ENCODE measurements at places on chromosomes 6 and 20.

DNA sequence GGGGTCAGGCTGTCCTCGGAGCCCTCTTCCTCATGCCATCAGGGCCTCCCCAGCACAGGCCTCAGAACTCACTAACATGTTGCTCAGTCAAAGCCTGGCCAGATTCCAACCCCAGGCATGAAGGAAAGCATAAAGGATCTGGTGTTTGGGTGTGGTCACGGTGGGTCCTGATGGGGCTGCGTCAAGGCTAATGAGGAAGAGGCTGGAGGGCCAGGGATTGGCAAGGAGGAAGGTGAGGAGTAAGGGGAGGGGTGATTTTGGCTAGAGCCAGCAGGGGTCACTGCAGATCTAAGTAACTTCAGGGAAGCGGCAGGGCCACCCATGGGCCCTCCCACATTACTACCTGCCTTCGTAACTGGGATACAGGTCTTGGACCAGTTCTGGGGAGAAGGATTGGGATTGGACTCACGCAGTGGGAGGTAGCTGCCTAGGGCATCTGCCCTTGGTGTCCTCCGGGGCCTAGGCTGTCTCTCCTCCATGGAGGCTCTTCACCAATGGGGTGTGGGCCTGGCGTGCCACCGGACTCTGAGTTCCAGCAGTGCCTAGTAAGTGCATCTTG lies 36.2 kb upstream of the MRPS18A start:
- DNase-seq: peak; percentile 59

GRCh38 chr6:159984268-159984786 lies 15.4 kb downstream of the IGF2R start:
- DNase-seq: no peak

DNA sequence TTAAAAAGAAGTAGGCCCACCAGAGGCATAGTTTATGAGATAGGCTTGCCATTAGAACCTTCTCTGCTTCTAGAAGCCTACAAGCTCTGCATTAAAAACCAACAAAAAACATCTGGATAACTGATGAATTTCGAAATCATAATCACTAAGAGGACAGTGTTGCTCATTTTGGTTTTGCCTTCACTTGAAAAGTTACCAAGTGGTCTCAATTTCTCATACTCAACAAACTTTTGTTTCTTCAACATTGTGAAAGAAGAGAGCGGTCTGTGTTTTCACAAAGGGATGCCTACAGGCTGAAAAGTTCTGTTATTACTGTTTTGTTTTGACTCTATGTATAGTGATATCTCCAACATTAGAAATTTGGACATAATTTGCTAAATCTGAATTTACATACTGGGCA lies 98.9 kb downstream of the PDSS2 start:
- no peak for DNase-seq

DNA sequence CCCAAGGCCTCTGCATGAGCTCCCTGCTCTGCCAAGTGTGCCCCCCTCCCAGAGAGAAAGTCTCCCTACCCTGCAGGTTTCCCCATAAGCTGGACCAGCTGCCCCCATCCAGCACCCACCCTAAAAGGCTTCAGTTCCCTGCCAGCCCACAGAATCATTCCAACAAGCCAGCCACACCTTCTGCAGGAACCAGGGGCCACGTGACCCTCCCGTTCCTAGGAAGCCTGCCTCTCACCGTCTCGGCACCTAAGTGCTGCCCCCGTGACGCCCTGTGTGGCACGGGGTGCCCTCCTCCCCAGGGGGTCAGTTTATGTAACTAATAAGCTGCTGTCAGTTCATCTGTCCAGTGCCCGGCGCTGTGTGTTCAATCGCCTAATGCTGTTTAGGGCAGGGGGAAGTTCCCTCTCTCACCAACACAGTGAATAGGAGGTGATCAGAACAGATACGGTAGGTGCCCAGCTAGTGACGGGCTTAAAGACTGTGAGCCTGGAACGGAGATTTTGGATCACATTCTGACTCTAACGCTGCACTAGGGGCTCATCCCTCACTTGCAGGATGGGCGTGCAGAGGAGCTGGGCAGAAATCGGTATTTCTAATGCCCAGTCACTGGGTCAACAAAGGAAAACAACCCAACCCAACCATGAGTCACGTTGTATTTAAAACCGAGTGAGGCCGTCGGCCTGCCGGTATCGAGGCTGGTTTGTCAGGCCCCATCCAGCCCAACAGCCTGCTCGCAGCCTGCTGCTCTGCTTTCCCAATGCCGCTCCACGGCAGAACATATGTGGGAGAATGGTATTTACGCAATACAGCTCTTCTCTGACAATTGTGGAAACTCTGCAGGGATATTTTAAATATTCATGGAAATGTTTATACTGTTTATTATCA lies 56.0 kb downstream of the RAMACL start:
- DNase-seq: no peak

DNA sequence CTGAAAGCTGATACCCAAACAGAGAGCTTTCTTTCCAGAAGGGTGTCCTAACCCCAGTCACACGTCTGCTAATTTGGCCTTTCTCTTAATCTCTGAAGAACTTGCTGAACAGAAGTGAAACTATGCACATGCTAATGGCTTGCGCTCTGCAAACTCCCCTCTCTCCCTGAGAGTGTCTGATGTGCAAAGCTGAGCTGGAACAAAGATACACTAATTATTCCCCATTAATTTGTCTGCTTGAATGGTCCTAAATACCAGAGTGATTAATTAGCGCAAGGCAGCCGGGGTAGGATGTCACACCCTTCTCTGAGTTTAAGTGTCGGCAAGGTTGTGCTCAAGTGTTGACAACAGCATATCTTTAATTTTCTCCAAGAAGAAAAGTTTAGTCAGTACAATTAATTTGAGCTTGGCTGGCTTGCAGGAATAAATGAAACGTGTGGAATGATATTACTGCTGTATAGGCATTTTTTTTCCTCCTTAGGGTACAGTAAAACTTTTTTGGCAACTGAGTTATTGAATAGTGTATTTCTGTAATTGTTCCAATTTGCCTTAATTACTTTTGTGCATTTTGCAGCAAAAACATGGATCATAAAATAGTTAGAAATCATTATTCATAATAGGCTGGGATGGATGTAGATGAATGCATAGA lies 715.9 kb upstream of the POU3F2 start:
- no peak for DNase-seq

DNA sequence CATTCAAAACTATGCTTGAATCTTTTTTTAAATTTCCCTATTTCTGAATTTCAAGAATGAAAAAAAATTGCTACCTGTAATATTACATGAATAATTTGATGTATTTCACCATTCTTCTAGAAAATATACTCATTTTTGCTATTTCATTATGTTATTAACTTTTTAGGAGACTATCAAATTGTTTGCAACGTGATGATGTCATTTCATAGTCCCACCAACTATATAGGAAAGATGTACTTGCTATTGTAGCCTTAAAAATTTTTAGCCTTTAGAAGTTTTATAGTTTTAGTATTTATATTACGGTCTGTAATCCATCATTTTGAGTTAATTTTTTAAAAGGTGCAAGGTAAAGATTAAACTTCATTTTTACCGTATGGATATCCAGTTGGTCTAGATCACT lies 81.4 kb upstream of the AHI1 start:
- no peak for DNase-seq

DNA sequence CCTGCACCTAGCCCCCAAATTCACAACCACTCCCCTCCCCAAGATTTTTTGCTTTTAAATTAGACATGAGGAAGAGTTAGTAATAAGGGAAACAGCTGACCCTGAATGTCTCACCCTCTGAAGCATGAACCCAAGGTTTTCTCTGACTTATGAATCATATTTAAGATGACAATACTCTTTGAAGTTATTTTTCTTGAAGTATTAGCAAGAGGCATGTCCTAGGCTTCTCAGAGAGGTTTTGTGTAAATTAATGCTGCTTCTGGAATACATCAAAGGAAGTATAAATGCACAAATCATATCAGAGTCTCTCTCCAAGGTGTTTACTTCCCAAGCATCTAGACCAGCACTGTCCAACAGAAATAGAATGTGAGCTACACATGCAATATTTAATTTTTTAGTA lies 408.1 kb upstream of the MARCKS start:
- no peak for DNase-seq

DNA sequence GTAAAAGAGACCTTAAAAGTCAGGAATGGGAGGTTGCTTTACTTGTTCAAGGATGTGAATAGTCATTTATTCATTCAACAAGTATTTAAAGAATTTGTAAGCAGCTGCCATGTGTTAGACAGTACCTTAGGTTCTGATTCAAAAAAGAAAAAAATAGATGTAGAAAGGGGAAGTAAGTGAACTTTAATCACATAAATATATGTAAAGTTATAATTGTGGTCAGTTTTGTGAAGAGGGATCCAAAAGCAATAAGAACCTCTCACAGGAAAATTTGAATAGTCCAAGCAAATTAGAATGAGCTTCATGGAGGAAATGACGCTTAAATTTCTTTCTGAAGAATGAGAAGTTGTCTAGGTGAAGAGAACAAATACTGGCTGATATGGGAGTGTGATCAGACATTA lies 596.1 kb upstream of the CITED2 start:
- DNase-seq: no peak

GRCh38 chr6:125923366-125923877 lies 33.1 kb upstream of the HINT3 start:
- DNase-seq: no peak

GRCh38 chr6:32794510-32794909 lies 22.3 kb downstream of the HLA-DOB start:
- DNase-seq: peak; percentile 57

DNA sequence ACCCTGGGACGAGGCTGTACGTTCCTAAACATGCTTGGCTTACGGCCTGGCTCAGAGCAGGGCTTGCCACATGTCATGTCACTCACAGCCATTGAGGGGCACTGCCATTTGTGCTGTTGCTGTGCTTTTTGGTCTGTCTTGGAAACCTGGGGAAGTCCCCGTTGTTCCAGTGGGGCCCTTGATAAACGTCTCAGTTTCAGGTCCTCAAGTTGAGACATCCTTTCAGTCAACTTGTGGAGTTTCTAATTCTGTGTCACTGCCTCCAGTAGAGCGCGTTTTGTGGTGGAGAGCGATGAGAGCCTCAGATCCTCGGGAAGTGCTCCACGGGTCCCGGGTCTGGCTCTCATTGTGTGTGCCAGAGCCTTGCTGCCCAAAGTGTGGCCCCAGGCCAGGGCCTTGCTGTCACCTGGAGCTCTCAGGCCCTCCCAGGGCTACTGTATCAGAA lies 43.0 kb upstream of the CCR6 start:
- DNase-seq: peak; percentile 54

GRCh38 chr6:150503041-150503440 lies 96.6 kb upstream of the PLEKHG1 start:
- no peak for DNase-seq

- DNase-seq: peak; percentile 85
These were observed 66.7 kb upstream of the BMP2 start for GRCh38 chr20:6700563-6701329.

GRCh38 chr20:32359633-32360332 lies 1.7 kb downstream of the ASXL1 start:
- DNase-seq: peak; percentile 71

GRCh38 chr6:209432-210103 lies 82.7 kb upstream of the DUSP22 start:
- no peak for DNase-seq

DNA sequence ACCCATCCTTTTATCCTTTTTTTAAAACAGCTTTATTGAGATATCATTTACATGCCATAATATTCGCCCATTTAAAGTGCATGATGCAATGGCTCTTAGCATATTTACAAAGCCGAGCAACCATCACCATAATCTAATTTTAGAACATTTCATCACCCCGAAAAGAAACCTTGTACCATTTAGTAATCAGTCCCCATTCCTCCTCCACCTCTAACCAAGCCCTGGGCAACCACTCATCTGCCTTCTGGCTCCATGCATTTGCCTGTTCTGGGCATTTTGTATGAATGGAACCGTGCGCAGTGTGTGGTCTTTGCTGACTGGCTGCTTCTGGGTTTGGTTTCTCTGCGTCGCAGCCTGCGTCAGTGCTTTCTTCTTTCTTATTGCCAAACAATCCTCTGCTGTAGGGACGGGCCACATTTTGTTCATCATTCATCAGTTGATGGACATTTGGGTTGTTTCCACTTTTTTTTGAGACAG lies 10.2 kb upstream of the EEF1A2 start:
- DNase-seq: no peak

GRCh38 chr20:50336661-50337060 lies 146.0 kb downstream of the CEBPB start:
- DNase-seq: peak; percentile 76

- no peak for DNase-seq
These were observed 4.5 kb downstream of the LY6G5C start for GRCh38 chr6:31676322-31676903.

- DNase-seq: no peak
These were observed 261.4 kb downstream of the KHDC1L start for GRCh38 chr6:72963946-72964345.

- no peak for DNase-seq
These were observed 104.2 kb upstream of the QKI start for GRCh38 chr6:163310096-163310972.

GRCh38 chr20:37354210-37355195 lies 8.6 kb downstream of the SRC start:
- no peak for DNase-seq

GRCh38 chr6:90271831-90272230 lies 24.8 kb downstream of the BACH2 start:
- DNase-seq: no peak

GRCh38 chr6:72617721-72618120 lies 4.1 kb upstream of the KCNQ5 start:
- no peak for DNase-seq

DNA sequence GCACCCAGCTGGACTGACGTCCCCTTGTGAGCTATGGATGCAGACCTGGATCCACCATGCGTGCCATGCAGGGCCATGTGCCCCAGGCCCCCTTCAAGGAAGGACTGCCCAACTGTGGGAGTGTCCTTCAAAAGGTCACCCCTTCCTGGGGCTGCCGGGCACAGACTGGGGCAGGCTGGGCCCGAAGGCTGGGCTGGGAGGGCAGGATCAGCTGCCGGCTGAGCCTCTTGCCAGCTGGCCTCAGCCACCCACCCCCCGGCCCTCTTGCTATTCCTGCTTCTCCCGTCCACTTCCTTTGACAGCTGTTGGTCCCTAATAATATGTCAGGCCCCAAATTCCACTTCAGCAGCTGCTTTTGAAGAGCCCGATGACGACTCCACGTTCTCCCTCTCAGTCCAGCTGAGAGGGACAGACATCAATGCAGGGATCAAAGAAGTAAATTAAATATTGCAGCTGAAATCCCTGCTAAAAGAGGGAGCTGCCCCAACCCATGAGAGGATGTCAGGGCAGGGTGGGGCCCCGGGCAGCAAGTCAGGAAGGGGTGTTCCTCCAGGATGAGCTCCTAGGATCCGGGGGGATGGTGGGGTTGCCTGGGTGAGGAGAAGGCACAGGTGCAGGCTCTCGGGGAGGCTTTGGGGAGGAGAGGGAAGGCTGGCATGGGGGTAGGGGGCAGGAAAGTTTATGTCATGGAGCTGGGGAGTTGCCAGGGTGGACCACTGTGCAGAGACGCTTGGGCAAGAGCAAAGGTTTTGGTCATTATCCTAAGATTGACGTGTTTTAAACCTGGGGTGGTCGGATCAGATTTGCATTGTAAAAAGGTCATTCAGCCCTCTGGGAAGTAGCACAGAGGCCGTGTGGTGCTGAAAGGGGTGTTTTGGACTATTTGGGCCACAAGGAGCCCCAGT lies 185.0 kb downstream of the ANKRD60 start:
- peak; percentile 75 for DNase-seq

DNA sequence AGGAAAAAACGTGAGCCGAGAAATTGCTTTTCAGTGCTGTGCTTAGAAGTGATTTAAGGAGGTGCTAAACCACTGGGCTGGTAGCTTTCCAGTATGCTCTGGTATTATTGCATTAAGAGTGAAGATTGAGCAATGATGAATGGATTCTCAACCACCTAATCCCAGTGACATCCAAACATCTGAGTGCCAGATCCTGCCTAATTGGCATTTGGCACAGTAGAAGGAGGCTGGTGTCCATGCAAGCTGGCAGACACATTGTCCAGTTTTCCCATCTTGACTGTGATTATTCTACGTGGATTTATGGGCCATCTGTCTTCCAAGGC lies 398.0 kb upstream of the PLCB4 start:
- peak; percentile 59 for DNase-seq

Measured in muscle of leg (tissue), 16 donors.